ENCODE measurements at places on chromosomes 6 and 20. TPM values are rescaled to one million over a fixed set of nuclear protein-coding genes. Genes with fewer than 3 reads are reported as not detected.

The STMND1 gene
- not detected for total RNA-seq

DNA sequence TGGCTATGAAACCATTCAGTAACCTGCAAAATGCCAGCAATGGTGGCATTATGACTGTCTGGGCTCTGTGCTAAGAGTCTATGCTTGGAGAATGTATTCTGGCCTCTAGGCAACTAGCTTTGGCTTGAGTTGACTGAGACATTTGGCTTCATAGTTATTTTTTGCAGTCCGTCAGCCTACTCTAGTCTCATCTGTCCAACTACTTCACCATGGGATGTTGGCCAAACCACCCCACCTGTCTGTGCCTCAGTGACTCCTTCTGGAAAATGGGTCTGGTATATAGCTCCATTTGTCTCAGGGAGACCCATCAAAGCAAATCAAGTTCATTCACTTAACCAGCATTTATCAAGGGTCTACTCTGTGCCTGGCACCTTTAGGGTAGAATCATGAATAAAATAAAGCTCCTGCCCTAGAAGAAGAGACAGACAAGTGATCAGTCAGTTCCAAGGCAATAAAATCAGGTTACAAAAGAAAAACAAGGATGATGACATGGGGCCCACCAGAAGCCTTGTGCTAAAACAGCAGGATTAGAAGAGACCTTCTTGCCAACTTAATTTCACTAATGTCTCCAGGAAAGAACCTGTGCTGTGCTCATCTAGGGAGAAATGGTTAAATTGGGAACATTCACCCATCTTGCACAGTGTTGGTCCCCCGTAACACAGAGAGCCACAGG is 102.4 kb upstream of the ARMC2 start:
- no peak for DNase-seq
- H3K36me3 ChIP-seq = no peaks in the 10 kb centered on the region
- no peak overlapping the region for H3K27ac ChIP-seq
- no peak overlapping the region for H3K4me3 ChIP-seq

DNA sequence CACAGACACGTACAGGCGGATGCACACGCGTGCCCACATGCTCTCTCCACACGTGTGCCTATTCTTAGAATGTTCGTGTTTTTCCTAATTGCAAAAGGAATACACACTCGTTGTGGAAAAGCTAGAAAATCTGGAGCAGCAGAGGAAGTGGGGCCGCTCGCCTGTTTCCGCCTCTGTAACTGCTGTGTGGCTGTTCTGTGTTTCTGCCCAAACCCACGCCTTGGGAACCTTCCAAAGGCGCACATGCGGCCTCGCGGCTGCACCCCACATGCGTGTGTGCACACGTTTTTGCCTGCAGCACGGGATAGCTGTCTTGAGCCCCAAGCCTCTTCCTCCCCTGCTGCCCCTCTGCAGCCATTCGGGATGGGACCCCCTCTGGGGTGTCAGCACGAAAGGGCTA is 12.2 kb downstream of the SLC17A9 start:
- no peak overlapping the region for H3K4me3 ChIP-seq
- H3K36me3 ChIP-seq = no peaks in the 10 kb centered on the region
- H3K27me3 ChIP-seq = peaks cover 3% of the 10 kb centered on the region
- no peak overlapping the region for H3K27ac ChIP-seq
- no peak for DNase-seq
- H3K4me1 ChIP-seq = peaks cover 3% of the 10 kb centered on the region

DNA sequence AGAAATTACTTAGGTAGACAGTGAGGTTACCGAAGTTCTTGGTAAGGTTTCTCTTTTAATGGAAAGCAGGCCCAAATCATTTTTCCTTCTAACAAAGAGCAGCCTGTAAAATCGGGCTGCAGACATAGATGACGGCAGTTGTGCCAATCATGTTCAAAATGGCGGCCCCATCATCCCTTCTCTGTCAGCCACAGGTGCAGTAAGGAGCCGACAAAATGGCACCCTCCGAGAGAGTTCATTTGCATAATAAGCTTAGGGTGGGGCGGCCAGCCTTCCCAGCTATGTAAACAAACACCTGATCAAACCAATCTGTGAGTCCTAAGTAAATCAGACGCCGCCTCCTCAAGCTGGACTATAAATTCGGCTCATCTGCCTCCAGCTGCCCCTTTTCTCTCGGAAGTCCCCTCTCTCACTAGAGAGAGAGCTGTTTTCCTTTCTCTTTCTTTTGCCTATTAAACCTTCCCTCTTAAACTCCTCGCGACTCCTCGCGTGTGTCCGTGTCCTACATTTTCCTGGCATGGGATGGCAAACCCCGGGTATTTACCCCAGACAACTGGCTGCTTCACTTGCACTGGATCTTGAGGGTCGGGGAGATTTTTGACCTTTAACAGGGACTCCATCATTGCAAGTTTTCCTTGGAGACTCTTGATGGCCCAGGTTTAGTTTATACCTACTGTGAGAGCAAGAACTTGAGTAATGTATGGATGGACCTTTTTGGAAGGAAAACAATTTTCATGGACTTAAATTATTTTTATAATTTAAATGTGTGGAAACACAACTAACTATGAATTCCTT is 8.9 kb upstream of the DDR1 start:
- no peak overlapping the region for H3K27ac ChIP-seq
- peaks cover 4% of the 10 kb centered on the region for H3K27me3 ChIP-seq
- no peak for DNase-seq

- no peak overlapping the region for H3K27ac ChIP-seq
- DNase-seq = no peak
- H3K36me3 ChIP-seq = no peaks in the 10 kb centered on the region
- peaks cover 1% of the 10 kb centered on the region for H3K27me3 ChIP-seq
Observed at GRCh38 chr6:75551367-75551952, 50.2 kb upstream of the SENP6 start.

GRCh38 chr6:89528866-89529265 is 95.9 kb downstream of the ANKRD6 start:
- DNase-seq = no peak
- H3K27me3 ChIP-seq = peaks cover 4% of the 10 kb centered on the region
- H3K4me1 ChIP-seq = peaks cover 4% of the 10 kb centered on the region
- no peak overlapping the region for H3K27ac ChIP-seq
- H3K4me3 ChIP-seq = no peak overlapping the region

DNA sequence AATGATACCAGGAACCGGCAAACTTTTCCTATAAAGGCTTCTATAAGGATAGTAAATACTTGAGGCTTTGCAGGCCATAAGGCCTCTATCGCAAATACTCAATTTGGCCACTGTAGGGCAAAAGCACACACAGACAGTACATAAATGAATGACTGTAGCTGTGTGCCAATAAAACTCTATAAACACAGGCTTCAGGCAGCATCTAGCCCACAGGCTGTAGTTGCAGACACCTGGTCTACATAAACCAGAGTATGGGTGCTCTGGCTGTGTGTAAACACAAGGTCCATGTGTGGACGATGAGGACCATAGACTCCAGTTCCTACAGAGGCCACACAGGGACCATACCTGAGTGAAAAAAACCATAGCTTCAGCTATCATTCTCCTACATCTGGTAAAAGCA is 52.2 kb downstream of the ZMYND8 start:
- no peaks in the 10 kb centered on the region for H3K27me3 ChIP-seq
- no peaks in the 10 kb centered on the region for H3K4me1 ChIP-seq
- no peak for DNase-seq
- no peaks in the 10 kb centered on the region for H3K36me3 ChIP-seq
- H3K4me3 ChIP-seq = no peak overlapping the region
- H3K27ac ChIP-seq = no peak overlapping the region

DNA sequence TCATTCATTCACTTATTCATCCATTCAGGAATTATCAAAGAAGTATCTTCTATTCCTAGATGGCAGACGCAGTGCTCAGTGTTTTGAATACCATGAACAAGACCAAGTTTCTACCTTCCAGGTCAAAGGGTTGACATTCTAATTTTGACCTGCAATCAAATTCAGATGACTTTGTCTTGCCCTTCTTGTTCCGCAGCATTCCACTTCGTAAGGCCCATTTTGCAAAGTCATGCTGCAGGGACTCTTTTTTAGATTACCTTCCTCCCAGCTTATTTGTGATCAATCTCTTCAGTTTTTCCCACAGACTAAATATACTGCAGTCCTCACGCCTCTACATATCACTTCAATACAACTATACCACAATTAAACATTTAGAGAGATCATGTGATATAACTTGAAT is 7.1 kb upstream of the TAAR1 start:
- H3K27me3 ChIP-seq = no peaks in the 10 kb centered on the region
- H3K27ac ChIP-seq = no peak overlapping the region
- H3K36me3 ChIP-seq = no peaks in the 10 kb centered on the region

- no peak overlapping the region for H3K4me3 ChIP-seq
- H3K27ac ChIP-seq = no peak overlapping the region
- peaks cover 5% of the 10 kb centered on the region for H3K36me3 ChIP-seq
- peaks cover 1% of the 10 kb centered on the region for H3K27me3 ChIP-seq
Observed at GRCh38 chr20:46237227-46237626, 71.1 kb downstream of the CDH22 start.

DNA sequence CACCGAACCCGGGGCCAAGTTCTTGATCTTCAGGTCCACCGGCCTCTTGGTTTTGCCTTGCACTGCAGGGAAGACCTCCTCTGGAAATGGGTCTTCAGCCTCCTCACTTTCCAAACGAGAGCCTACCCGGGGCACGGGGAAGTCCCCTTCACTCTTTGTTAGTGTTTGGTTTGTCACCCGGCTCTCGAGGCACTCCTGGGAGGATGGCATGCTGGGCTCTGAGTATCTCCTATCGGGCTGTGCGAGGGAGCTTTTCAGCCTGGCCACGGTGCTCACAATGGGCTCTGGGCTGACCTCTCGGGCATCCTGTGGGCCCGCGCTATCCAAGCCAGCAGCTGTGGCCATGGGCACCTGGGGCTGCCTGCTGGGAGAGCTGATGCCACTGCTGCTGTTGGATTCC is 8.1 kb downstream of the TAGAP start:
- peaks cover 5% of the 10 kb centered on the region for H3K4me1 ChIP-seq
- no peaks in the 10 kb centered on the region for H3K36me3 ChIP-seq
- no peak for DNase-seq
- H3K27ac ChIP-seq = no peak overlapping the region
- no peaks in the 10 kb centered on the region for H3K27me3 ChIP-seq

DNA sequence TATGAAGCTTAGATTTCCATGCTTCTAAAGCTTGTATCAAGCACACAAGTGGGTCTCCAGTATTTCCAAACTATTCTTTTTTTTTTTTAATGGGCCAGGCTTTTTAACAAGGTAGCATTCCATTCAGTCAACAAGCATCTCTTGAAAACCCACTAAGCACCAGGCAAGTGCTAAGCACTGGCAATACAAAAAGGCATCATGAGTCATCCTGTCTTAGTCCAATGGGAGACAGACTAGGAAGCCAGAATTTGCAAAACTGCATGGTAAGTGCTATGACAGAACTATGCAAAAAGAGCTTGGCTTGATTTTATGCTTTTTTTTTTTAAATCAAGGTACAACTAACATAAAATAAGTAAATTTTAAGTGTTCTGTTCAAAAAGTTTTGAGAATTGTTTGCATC is 109.3 kb upstream of the DST start:
- H3K27ac ChIP-seq = no peak overlapping the region
- DNase-seq = no peak
- H3K4me1 ChIP-seq = peaks cover 64% of the 10 kb centered on the region
- H3K4me3 ChIP-seq = peak overlapping the region; percentile 20
- H3K36me3 ChIP-seq = no peaks in the 10 kb centered on the region

GRCh38 chr20:20317195-20317594 is 50.7 kb upstream of the INSM1 start:
- H3K4me1 ChIP-seq = peaks cover 19% of the 10 kb centered on the region
- H3K4me3 ChIP-seq = no peak overlapping the region
- DNase-seq = peak; percentile 41

GRCh38 chr6:161835500-161836215 is 561.8 kb upstream of the AGPAT4 start:
- H3K36me3 ChIP-seq = no peaks in the 10 kb centered on the region
- H3K4me1 ChIP-seq = peaks cover 12% of the 10 kb centered on the region
- DNase-seq = no peak
- peaks cover 2% of the 10 kb centered on the region for H3K27me3 ChIP-seq
- no peak overlapping the region for H3K4me3 ChIP-seq

- H3K4me3 ChIP-seq = peak overlapping the region; percentile 88
- H3K36me3 ChIP-seq = no peaks in the 10 kb centered on the region
- no peak overlapping the region for H3K27ac ChIP-seq
- H3K4me1 ChIP-seq = peaks cover 6% of the 10 kb centered on the region
Observed at GRCh38 chr6:26330859-26331217, 34.2 kb upstream of the BTN3A2 start.

GRCh38 chr6:17015551-17016381 is 86.1 kb upstream of the STMND1 start:
- H3K27me3 ChIP-seq = no peaks in the 10 kb centered on the region
